ENCODE measurements at places on chromosomes 3 and 15.

GRCh38 chr15:62187910-62188309, 22.8 kb upstream of the C2CD4B start:
- DNase-seq, result no peak

DNA sequence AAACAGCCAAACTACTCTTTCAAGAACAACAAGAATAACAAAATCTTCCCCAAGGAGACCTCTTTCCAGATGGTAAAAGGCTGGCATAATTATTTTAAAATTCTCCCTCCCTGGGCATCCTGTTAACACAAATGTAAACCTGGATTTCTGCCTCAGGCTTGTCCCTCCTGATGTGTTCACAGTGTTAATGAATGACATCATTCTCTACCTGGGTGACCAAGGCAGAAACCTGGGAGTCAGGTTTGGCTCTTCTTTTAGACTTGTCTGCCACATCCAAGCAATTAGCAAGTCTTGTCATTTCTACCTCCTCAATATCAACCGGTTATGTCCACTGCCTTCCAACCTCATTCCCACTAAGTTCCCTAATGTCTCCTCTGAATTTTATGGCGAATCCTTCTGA, 368.7 kb upstream of the TBL1XR1 start:
- no peak for DNase-seq

- DNase-seq, result no peak
Measured at GRCh38 chr3:14531856-14532395, 8.2 kb downstream of the GRIP2 start.

DNA sequence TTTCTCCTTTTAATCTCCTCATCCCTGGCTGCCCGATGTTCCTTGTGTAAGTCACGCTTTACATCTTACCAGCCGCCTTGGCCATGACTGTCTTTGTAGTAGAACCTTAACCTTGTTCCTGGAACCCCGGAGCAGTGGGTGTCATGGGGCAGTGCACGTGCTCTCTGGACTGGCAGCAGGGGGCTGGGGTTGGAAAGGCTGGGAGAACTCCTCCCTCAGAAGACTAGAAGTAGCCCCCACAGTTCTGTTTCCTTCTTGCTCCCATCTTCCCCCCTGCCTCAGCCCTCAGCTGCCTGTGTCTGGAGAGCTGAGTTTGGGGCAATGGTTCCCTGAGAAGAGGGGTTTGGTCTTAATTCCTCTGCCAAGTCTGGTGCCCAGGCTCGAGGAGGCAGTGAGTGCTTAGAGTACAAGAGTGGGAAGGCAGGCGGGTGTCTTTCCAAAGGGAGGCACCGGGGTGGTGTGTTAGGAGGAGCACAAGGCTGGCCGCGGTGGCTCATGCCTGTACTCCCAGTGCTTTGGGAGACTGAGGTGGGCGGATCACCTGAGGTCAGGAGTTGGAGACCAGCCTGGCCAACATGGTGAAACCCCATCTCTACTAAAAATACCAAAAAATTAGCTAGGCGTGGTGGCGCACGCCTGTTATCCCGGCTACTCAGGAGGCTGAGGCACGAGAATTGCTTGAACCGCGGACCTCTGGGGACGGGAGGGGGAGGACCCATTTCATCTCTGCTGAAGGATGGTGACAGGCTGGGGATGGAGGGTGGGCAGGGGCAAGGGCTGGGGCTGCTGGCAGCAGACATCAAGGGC, 100.4 kb downstream of the VGLL4 start:
- DNase-seq, result no peak

- no peak for DNase-seq
Measured at GRCh38 chr15:64389036-64389435, 1.4 kb downstream of the TRIP4 start.

- no peak for DNase-seq
Measured at GRCh38 chr3:31092748-31093589, 198.5 kb upstream of the GADL1 start.

DNA sequence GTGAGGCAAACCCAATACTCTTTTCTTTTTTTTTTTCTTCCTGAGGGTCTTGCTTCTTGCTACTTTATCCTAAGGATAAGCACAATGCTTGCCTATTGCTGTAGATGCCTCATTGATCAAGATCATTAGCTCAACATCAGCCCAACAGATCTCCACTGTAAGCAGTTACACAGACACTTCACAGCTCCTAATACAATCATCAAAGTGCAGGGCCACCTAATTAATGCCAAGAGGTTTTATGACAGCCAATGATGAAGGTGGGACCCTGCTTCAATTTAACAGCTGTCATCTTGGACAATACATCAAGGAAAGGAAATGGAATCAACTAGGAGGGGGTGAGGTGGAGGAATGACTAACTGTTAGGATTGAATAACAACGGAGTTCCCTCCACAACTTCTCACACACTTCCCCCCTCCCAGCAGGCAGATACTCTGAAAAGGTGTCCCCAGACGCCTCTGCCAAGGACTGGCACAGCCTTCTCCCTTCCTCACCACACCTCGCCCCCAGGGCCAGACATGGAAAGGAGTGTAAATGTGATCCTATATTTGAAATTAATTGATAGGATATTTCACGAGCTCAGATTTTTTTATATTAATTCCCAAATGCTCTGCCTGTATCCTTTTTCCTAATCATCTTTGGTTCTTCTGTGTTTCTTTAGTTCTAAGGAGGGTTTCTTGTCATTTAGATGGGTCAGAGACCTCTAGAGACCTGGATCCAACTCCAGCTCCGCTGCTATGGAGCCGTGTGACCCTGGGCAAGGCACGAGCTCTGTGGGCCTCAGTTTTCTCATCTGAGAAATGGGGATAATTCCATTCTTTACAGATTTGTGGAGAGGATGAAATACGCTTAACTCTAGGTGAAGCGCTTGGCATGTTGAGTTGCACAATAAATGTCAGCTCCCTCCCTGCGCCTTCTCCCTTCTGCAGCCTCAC, 1.2 kb downstream of the DCLK3 start:
- no peak for DNase-seq

- DNase-seq, result no peak
Measured at GRCh38 chr3:35500641-35501350, 138.5 kb upstream of the ARPP21 start.

DNA sequence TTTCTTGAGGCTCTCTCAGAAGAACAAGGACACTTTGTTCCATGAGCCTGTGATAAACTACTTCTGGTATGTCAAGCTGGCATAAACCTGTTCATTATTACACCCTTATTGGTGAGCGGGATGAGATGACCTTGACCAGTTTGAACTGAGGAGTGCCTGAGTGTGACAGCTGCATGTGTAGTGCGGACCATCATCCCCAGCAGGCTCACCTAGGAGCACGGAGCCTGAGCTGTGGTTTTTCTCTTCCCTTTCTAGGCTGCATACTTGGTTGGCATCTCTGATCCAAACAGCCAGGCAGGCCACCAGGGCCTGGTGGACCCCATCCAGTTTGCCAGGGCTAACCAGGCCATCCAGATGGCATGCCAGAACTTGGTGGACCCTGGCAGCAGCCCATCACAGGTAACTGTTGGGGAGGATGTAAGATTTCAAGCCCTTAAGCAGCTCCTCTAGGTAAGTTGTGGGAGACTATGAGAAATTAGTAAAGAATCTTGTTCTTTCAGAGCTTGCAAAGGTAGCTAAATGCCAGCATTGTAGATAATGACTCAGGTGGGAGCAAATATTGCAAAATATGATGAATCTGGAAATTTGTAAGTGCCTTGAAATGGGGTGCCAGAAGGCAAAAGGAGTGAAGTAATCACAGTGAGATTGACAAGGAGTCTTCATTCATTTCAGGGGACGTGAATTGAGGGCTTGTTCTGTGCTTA, 288.9 kb upstream of the TPM1 start:
- DNase-seq, result no peak

DNA sequence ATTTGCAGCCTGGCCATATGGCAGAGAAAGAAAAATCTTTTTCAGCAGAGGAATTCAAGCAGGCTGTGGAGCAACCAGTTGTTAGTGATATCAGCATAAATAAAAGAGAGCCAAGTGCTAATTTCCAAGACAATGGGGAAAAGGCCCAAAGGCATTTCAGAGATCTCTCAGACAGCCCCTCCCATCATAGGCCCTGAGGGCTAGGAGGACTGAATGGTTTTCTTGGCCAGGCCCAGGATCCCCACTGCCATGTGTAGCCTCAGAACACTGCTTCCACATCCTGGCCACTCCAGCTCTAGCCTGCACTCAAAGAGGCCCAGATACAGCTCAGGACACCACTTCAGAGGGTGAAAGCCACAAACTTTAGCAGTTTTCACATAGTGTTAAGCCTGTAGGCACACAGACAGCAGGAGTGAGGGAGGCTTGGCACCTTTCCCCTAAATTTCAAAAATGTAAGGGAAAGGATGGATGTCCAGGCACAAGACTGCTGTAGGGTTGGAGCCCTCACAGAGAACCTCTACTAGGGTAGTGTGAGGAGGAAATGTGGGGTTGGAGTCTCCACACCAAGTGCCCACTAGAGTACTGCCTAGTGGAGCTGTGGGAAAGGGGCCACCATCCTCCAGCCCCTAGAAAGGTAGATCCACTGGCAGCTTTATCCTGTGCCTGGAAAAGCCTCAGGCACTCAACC, 191.4 kb downstream of the TBL1XR1 start:
- DNase-seq, result no peak

DNA sequence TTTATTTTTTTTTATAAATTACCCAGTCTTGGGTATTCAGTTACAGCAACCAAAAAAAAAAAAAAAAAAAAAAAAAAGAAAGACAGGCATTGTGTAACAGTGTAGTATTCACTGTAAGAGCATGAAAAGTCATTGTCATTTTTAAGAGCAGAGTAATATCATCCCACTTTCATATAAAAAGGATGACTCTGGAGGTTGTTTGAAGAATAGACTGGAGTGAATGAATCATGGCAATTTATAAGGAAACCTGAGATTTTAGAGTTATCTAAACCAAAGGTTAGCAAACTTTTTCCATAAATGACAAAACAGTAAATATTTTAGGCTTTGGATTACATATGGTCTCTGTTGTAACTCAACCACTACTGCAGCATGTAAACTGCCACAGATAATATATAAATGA, 794.9 kb downstream of the NTRK3 start:
- DNase-seq, result no peak

DNA sequence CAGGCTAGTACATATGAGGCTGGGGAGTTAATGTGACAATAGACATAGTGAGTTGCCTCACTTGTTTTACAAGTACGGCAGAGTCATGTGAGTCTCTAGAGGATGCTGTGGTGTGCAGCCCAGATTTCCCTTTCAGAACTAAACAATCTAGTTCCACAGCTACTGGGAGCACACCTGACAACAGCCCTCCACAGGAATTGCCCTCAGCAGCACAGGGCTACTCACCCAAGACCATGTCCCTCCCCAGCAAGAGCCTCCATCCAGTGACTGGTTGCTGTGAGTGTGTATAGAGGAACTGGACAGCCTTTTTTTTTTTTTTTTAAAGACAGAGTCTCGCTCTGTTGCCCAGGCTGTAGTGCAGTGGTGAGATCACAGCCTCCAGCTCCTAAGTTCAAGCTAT, 40.2 kb upstream of the UBE2E2 start:
- DNase-seq, result no peak

DNA sequence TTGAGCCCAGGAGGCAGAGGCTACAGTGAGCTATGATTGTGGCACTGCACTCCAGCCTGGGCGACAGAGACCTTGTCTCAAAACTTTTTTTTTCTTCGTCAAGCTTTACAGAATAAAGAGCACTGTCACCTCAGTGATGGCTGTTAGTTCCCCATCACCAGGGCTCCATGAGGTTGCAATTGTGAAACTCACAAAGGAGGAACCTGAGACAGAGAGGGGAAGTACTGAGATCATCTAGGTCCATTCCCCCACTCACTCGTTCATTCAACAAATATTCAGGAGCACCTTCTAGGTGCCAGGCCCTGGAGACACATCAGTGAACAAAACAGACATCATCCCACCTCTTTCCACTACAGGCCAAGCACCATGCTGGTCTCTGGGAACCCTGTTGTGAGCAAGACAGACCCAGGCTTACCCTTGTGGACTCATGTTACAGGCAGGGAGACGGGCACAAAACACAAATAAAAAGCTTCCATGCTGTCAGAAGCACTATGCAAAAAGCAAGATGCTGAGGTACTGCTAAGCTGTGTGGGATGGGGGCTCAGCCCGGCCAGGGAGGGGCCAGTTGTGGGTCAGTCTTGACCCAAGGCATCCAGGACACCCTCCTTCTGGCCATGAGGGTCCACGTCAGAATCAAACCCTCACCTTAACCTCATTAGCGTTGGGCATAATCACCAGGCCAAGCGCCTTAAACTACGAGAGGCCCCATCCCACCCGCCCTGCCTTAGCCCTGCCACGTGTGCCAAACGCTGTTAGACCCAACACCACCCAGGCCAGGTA, 2.1 kb upstream of the RHO start:
- no peak for DNase-seq

DNA sequence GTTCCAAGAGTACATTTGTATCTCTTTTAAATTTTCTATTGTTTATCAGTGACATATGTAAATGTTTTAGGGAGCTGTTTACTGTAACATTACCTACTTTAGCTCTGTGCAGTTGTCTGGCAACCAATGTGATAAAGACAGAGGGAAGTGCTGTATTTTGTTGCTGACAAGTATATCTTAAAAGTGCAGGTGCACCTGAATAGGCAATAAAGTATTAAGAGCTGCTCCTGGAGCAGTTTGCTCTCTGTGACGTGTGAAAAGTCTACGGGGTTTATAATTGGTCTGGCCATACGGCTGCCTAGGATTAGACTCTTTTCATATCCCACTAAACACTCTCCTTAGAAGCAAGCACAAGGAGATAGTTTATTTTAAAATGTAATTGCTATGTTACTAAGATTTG, 178.3 kb downstream of the IGF1R start:
- no peak for DNase-seq

GRCh38 chr3:30659270-30660130, 53.1 kb downstream of the TGFBR2 start:
- no peak for DNase-seq

- DNase-seq, result no peak
Measured at GRCh38 chr15:78766041-78766440, 45.2 kb downstream of the ADAMTS7 start.

GRCh38 chr3:179927191-179927590, 109.5 kb downstream of the PEX5L start:
- no peak for DNase-seq

DNA sequence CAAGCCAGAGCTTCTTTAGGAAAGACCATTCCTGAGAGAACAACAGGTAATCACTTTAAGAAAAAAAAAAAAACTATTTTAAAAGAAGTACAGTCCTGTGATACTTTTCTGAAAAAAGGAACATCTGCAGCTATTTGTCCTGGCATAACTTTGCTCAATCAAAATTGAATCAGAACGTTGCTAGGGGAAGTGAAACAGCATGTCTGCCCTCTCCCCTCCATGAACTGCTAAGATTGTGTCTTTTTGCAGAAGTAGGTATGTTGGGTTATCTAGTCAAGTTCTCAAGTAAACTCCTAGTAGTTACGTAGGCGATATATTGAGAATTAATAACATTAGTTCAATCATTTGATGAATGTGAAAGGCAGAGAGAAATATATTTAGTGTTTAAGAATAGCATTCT, 1013.3 kb downstream of the TUSC7 start:
- no peak for DNase-seq

DNA sequence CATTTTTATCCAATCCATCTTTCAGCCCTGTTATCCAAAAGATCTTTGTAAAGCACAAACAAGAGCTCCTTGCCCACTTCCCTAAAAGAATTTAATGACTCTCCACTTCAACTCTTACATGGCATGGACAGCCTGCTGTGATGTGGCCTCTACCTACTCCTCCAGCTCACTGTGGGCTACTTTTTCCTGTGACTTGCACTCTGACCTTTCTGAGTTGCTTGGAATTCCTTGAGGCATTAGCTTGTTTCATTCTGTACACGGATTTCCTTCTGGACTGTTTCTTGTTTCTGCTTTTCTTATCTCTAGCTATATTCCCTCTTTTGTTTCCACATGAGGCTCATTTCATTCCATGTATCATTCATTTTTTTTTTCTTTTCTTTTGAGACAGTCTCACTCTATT, 15.2 kb downstream of the QTRT2 start:
- DNase-seq, result no peak

All from activated CD4-positive, alpha-beta T cell treated with anti-CD3 and anti-CD28 coated beads for 36 hours (primary cell).